ENCODE measurements at places on chromosomes 3 and 15.

DNA sequence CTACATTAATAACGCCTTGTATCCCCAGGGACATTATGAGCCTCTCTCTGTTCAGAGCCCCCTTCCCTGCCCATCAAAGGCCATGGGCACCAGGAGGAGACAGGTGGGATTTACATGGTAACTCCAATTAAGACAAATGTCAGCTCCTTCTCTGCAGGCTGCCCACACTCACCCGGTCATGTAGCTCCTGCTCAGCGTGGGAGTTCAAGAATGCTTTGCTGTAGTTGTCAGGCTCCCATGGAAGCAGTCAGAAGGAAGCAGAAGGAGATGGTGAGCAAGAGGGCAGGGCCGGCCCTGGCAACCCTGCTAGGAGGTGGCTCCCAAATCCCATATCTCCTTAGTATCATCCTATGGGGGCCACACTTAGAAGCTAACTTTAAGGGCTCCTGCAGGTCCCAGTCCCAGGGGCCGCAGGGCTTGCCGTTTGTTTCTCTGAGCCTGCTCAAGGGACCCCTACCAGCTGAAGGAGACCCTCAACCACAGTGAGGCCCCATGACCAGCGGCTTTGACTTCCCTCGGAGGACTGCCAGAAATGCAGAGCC, 218.4 kb upstream of the TLE3 start:
- H3K27ac ChIP-seq, result no peak overlapping the region
- H3K36me3 ChIP-seq, result no peaks in the 10 kb centered on the region
- peaks cover 10% of the 10 kb centered on the region for H3K4me1 ChIP-seq
- H3K27me3 ChIP-seq, result no peaks in the 10 kb centered on the region

DNA sequence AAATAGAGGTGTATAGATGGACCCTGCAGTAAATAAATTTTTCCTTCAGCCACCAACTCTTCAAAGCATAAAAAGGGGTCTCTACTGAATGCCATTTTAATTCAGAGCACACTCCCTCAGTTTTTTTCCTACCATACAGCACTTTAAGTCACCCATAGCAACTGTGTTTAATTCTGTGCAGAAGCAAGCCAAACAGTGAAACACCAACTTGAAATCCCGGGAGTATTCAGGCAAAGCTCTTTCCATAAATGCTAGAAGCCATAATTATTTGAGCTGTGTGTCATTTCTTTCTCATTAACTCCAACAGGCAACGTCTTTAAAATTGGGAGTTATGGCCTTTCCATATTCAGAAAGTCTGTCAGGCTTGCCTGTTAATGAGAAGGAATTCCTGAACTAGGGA, 562.1 kb downstream of the GRM7 start:
- H3K27ac ChIP-seq, result no peak overlapping the region
- no peaks in the 10 kb centered on the region for H3K36me3 ChIP-seq
- H3K4me3 ChIP-seq, result no peak overlapping the region
- no peak for DNase-seq

DNA sequence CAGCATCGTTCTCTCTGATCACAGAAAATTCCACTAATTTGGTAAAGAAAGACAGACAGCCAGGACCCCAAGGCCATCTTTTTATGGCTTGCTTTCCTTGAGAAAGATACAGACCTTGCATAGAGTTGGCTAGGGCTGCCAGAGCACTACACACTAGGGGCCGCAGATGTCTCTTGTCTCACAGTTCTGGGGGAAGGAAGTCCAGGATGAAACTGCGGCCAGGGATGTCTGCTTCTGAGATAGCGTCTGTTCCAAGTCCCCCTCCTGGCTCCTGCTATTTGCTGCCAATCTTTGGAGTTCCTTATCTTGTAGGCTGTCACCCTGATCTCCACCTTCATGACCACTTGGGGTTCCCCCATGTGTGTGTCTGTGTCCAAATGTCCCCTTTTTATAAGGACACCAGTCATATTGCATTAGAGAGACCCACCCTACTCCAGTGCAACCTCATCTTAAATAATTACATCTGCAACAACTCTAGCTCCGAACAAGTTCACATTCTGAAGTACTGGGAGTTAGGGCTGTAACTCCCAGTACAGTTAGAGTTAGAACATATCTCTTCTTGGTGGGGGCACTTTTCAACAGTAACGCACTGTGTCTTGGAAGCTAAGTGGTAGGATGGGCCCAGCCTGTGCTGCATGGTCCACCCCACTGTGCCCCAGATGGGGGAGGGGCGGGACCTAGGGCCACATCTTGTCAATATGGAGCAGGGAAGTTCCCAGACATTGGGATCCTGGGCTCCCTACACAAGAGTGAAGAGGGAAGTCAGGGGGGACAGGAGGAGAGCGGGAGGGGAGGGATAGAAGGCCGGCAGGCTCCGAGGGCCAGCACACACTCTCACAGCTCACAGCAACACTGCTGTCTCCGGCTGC, 42.2 kb downstream of the KLF15 start:
- no peak overlapping the region for H3K4me3 ChIP-seq
- H3K36me3 ChIP-seq, result no peaks in the 10 kb centered on the region
- peak; percentile 7 for DNase-seq
- H3K27me3 ChIP-seq, result no peaks in the 10 kb centered on the region
- no peaks in the 10 kb centered on the region for H3K4me1 ChIP-seq

- H3K27ac ChIP-seq, result no peak overlapping the region
- no peak for DNase-seq
- H3K4me3 ChIP-seq, result no peak overlapping the region
- H3K4me1 ChIP-seq, result no peaks in the 10 kb centered on the region
- H3K27me3 ChIP-seq, result no peaks in the 10 kb centered on the region
These were observed 434.8 kb upstream of the THBS1 start for GRCh38 chr15:39145854-39146625.

- DNase-seq, result no peak
- H3K27ac ChIP-seq, result no peak overlapping the region
- no peak overlapping the region for H3K4me3 ChIP-seq
- no peaks in the 10 kb centered on the region for H3K36me3 ChIP-seq
- H3K27me3 ChIP-seq, result no peaks in the 10 kb centered on the region
These were observed 151.8 kb upstream of the SOX14 start for GRCh38 chr3:137612291-137612690.

DNA sequence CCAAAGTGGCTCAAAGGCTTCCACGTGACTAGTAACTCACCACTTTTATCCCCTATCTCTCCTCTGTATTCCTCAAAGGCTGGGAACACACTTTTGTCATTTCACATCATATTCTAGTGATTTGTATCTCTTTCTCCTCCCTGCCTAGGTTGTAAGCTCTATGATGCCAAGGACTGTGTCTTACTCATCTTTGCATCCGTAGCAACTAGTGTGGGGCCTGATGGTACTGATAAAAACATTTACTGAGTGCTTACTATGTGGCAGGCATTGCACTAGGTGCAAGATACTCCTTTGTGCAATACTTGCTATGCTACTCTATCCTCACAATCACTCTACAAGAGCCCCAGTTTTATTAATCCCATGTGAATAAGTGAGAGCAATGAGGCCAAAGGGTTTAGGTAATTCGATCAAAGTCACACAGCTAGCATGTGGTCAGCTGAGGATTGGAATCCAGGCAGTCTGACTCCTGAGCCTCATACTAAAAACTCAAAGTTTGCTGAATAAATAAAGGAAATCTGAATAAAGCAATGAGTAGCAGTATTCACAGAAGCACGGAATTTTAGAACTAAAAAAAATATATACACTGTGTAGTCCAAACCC, 342.6 kb upstream of the ICE2 start:
- no peak for DNase-seq
- no peak overlapping the region for H3K4me3 ChIP-seq
- H3K4me1 ChIP-seq, result no peaks in the 10 kb centered on the region
- H3K27me3 ChIP-seq, result no peaks in the 10 kb centered on the region
- no peaks in the 10 kb centered on the region for H3K36me3 ChIP-seq
- no peak overlapping the region for H3K27ac ChIP-seq

DNA sequence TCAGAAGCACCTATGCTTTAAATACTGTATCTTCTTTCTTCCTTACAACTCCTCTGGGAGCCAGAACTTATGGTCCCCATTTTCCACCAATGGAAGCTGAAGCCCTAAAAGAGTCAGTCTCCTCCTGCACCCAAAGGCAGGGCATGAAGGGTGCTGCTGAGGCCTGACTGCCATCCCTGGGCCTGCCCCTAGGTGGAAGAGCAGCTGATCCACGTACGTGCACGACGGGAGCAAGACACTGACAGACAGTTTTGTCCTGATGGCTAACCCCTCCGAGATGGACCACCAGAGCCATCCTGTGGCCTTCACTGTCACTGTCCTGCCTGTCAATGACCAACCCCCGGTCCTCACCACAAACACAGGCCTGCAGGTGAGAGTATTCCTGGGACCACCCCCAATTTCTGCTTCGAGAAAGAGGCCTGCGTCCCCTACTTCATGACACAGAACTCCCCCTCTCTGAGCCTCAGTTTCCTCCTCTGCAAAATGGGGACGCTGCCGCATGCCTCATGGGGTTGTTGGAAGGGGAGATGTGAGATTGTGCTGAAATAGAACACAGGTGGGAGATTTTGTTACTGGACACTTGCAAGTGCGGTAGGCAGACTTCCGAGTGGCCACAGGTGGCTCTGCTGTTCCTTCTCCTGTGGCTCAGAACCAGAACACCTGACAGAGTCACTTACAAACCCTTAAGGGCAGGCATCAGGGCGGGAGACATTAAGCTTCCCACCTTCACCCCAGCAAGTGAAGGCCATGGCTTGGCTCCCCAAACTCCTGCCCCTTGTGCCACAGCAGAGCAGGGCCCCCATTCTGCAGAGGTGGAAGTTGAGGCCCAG, 175.4 kb downstream of the TBC1D2B start:
- peak; percentile 6 for DNase-seq
- no peaks in the 10 kb centered on the region for H3K36me3 ChIP-seq
- H3K27ac ChIP-seq, result no peak overlapping the region
- no peaks in the 10 kb centered on the region for H3K4me1 ChIP-seq
- no peak overlapping the region for H3K4me3 ChIP-seq
- no peaks in the 10 kb centered on the region for H3K27me3 ChIP-seq

GRCh38 chr3:79019137-79019923, 748.5 kb downstream of the ROBO1 start:
- peak overlapping the region; percentile 95 for H3K4me3 ChIP-seq
- no peaks in the 10 kb centered on the region for H3K36me3 ChIP-seq
- H3K27ac ChIP-seq, result peak overlapping the region; percentile 90
- no peaks in the 10 kb centered on the region for H3K4me1 ChIP-seq
- H3K27me3 ChIP-seq, result no peaks in the 10 kb centered on the region

GRCh38 chr3:65548848-65549625, 489.7 kb downstream of the MAGI1 start:
- H3K27ac ChIP-seq, result peak overlapping the region; percentile 70
- H3K27me3 ChIP-seq, result no peaks in the 10 kb centered on the region
- peaks cover 11% of the 10 kb centered on the region for H3K4me1 ChIP-seq
- H3K36me3 ChIP-seq, result no peaks in the 10 kb centered on the region
- no peak for DNase-seq
